ENCODE measurements at places on chromosomes 12 and 14.

DNA sequence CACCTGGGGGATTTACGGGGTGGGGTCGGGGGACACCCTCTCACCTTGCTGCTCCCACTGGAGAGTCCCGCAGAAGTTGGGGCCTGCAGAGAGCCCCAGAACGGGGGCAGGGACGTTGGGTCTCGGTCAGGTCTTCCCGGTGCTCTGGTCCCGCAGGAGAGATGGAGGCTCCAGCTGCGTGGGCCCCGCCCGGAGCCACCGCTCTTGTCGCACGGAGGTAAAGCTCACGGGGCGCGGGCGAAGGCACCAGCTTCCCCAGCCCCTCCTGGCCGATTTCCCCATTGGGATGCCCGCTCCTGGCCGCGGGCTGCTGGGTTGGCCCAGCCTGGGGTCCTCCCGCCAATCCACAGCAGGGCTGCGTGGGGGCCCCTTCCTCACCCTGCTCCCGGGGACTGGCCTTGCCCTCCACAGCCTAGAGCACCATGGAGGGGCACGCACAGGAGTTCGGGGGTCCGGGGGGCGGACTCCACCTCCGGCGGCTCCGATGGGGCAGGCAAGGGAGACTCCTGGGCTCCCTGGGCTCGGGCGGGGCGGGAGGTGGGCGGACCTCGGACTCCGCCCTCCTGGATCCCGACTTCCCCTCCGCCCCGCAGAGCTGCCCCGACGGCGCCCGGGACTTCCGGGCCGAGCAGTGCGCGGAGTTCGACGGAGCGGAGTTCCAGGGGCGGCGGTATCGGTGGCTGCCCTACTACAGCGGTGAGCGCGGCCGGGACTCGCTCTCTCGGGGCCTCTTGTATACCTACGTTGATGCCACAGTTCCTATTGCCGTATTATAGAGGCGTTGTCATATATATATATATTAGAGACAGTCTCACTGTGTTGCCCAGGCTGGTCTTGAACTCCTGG is 8.4 kb downstream of the PAPLN start:
- no peak for DNase-seq

DNA sequence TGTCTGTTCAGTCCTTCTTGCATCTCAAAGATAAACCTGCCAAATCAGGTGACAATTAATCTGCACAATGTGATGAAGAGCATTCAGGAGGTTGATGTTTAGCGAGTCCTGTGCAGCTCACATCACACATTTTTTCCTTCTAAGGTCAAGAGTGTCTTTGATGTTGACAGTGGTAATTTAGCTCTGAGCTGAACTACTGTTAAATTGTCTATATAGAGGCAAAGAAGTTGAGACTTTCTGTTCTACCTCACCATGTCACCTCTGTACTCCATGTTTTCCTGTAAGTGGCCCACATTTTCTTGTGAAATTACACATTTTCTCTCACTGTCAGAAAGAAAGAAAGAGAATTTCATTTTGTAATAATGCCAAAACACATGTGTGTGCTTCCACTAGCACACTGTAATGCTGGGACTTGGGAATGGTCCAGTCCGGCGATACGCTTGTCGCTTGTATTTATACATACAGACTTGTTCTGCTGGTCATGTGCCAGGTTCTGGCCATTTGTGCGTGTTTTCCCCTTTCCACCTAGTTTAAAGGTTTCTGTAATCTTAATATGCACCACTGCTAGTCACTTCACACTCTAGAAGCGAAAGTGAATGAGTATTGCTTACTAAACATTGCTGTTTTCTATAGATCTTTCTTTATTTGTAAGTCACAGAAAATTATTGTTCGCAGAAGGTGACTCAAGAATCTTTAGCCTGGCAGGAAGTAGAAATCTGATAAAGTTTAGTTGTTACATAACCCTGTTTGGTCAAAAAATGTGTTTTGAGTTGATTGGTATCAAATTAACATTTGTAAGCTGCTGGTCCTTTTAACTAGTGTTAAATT is 328.9 kb downstream of the TMTC2 start:
- no peak for DNase-seq

DNA sequence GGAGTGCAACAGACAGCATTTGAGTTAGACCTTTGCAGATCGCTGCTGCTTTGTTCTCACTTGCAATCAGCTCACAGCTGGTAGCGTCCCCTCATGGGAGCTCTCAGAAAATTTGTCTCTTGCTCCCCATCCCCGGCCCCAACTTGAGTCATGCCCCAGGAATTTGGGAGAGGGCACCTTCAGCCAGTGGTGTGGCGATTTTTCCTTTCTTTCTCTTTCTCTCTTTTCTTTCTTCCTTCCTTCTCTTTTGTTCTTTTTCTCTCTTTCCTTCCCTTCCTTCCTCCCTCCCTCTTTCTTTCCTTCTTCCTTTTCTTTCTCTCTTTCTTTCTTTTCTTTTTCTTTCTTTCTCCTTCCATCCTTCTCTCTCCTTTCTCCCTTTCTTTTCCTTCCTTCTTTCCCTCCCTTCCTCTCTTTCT is 34.2 kb upstream of the MAP1LC3B2 start:
- no peak for DNase-seq

DNA sequence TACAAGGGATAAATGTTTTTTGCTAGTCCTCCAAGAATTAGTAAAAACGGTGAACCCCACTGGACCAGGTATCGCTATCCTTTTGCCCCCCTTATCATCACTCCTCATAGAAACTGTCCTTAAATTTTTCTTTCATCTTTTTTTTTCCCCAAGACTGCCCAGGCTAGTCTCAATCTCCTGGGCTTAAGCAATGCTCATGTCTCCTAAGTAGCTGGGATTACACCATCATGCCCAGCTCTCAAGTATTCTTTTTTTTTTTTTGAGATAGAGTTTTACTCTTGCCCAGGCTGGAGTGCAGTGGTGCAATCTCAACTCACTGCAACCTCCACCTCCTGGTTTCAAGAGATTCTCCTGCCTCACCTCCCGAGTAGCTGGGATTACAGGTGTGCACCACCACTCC is 9.7 kb downstream of the IRF2BPL start:
- no peak for DNase-seq

DNA sequence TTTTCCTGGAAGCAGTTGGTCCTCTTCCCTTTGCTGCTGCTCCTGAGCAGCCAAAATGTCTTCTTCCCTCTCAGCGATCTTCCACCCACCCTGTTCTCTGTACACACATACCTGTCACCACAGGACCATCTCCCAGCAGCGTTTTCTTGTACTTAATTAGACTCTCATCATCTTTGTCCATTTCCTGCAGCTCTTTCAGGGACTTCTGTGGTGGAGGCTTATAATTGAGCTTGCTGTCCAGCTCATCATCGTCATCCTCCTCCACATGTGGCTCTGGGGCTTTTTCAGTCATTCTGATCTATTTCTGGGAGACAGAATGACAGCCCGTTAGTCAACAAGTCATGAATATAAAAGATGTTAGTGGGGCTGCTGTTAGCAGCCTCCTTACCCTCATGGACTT is 11.0 kb downstream of the ARHGDIB start:
- no peak for DNase-seq

- peak; percentile 11 for DNase-seq
Measured at GRCh38 chr12:16939871-16940306, 333.9 kb upstream of the LMO3 start.

- no peak for DNase-seq
Measured at GRCh38 chr14:22472466-22472865, 116.6 kb downstream of the DAD1 start.

All from COR-L47 (cell line).